Esophagus squamous epithelium (tissue), 5 donors: ENCODE measurements at places on chromosomes 7 and 10.

DNA sequence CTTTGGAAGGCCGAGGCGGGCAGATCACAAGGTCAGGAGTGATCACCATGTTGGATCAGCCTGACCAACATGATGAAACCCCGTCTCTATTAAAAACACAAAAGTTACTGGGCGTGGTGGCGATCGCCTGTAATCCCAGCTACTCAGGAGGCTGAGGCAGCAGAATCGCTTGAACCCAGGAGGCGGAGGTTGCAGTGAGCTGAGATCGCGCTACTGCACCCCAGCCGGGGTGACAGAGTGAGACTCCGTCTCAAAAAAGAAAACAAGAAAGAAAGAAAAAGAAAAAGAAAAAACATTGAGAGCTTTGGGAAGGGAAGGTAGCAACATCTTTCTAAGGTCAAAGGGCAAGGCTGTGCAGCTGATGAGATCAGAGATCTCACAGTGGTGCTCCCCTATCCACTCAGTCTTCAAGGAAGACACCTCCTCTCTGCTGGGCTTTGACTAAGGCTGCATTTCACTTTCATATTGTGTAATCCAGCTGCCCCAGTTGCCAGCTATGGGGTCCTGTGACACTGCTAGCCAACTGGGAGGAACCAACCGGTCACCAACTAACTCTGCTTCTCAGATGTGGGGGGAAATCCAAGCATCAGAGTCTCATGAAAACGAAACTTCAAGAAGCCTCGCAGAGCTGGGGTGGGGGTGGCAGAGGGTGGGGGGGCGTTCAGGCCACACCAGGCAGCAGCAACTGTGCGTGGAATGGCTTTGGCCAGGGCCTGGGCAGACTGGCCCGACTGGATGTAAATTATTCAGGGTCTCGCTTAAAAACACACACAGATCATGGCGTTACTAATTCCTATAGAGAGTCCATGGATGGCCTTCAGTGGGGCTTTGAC, 1.5 kb downstream of the IL15RA start:
- DNase-seq, result no peak

- no peak for DNase-seq
Measured at GRCh38 chr7:74430961-74431466, 22.7 kb upstream of the GTF2IRD1 start.

- DNase-seq, result no peak
Measured at GRCh38 chr7:141074162-141074991, 513 bp downstream of the TMEM178B start.

DNA sequence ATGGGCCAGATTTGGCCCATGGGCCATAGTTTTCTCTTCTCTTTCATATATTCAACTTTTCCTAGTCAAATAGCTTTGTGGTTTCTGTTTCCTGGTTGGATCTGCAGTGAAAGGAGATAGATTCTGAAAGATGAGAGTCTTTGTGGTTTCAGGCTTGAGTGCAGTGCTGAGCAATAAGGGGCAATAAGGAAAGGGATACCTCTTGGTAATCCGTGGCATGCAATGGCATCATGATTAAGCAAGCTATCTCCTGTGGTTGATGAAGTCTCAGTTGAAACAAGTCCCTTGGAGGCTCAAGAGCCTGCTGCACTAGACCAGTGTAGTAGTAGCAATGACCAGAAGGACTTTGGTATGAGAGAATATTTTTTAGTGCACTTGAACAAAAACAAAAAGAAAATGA, 187.7 kb upstream of the CNTNAP2 start:
- no peak for DNase-seq

DNA sequence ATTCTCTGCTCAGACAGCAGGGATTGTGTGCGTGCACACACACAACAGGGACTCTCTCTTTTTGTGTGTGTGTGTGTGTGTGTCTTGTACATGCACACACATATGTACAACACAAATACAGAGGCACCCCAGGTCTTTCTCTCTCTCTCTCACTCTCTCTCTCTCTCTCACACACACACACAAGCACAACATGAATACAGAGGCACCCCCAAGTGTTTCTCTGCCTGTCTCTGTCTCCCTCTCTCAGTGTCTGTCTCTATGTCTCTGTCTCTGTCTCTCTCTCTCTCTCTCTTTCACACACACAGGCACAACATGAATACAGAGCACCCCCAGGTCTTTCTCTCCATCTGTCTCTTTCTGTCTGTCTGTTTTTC, 746 bp downstream of the NPFFR1 start:
- DNase-seq, result no peak

GRCh38 chr7:22662036-22662435, 65.0 kb upstream of the IL6 start:
- DNase-seq, result no peak
